ENCODE measurements at places on chromosomes 11 and 22.

DNA sequence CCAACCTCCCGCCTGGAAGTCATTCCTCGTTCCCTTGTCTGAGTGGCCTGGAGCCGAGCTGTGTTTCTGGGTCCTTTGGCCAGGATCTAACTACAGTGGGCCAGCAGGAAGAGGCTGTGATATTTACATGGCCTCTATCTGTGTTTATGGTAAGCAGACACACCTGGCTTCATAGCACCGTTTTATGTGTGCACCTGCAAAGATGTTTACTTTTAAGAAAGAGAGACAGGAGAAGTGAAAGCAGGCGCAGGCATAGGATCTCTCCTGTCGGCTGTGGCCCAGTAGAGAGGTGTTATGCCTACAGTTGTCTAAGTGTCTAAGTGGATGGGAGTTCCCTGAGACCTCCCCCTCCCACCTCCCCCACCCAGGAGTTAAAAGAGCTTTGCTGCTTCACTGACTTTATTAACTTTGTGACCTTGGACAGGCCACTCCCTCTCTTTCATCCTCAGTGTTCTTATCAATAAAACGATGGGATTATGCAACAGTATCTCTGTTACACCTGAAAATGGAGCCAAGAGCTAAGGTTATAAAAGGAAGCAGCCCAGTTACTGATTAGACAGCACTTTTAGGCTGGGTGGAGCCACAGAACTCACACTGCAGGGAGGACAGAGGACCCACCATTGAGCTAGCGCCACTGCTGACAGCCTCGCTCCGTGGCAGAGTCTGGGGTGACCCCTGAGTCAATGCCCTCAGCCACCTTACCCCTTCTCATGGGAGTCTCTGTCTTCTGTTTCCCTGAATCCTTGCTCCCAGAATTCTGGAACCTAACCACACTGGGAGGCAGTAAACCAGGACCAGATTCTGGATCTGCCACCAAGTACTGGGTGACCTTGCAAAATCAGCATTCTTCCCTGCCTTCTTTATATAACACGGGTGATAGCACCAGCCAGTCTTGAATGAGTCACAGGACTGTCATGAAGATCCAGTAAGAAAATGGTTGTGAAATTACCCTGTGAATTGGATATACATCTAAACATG, 22.0 kb downstream of the ST14 start:
- no peak for DNase-seq

- no peak for DNase-seq
Measured at GRCh38 chr22:43969989-43970755, 14.9 kb downstream of the SAMM50 start.

DNA sequence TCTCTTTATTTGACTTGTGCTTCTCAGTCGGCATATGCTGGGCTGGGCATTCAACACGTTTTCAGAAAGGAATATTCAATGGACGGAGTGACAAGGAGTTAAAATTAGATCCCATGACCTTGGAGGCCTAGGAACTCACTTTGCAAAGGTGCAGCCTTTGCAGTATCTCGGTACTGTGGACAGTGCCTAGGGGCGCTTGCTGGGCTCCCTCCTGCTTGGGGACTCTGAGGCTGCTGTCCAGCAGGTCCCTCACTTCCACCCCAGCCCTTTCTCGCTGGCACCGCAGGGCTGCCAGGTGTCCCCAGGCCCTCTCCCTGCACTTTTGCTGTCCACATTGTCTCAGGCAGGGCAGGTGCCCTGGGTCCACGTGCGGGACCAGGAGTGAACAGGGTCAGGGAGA, 255.5 kb upstream of the B3GAT1 start:
- no peak for DNase-seq

DNA sequence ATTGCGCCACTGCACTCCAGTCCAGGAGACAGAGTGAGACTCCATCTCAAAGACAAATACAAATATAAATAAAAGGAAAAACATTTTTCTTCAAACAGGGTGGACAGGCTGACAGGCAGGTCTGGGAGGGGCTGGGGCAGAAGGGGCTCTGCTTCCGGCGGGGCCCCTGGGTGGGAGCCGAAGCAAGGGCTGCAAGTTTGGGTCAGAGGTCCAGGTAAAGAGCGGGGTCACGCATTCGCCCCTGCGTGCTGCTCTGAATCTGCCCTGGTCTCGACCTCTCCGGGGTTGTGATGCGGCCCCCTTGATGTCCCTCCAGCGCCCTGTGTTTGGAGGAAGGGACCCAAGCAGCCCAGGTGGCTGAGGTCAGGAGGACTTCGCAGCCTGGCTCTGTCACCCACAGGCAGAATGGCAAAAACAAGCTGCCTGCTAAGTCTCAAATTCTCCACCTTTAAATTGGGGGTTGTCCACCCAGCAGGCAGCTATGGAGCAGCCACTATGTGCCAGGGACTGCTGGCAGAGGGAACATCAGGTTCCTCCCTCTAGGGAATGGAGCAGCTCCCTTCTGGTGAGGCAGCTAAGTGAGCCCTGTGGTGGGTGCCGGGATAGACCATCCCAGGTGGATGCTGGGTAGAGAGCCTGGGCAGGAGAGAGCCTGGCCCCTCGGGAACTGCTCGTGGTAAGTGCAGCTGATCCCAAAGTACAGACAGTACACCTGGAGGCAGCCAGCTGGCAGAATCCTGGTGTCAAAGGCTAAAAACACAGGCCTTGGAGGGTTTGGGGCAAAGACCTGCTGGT, 10.3 kb upstream of the PHF21B start:
- no peak for DNase-seq

DNA sequence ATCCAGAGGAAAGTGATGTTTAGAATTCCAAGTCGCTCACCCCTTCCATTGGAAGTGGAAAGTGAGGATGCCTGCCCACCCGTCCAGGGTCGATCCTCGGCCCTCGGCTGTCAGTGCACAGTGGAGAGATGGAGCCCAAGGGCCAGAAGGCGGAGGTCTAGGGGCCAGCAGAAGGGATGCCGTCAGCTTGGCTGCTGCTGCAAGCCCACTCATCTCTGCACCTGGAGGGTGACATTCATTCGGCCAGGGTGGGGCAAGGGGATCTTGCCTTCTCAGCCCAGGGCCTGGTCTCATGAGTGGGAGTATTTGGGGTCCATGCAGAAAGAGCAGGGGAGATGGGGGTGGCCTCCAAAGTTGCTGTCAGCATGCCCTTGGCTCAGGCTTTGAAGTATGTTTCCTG, 30.7 kb downstream of the LINC01488 start:
- no peak for DNase-seq

DNA sequence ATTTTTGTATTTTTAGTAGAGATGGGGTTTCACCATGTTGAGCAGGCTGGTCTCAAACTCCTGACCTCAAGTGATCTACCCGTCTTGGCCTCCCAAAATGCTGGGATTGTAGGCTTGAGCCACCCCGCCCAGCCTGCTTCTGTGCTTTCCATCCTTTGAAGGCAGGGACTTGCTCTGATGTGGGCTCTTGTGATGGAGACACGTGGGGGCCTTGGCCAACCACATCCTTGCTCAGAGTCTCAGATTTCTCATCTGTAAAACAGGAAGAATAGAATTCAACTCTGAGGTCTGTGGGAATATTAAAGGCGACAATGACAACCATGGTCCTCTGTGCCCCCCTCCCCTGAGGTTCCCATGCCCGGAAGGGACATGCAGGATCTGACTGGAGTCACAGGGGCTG, 3.8 kb upstream of the GGA1 start:
- no peak for DNase-seq

- no peak for DNase-seq
Measured at GRCh38 chr11:20310596-20311394, 52.7 kb upstream of the HTATIP2 start.

- no peak for DNase-seq
Measured at GRCh38 chr22:32364210-32364609, 6.5 kb downstream of the RFPL3 start.

DNA sequence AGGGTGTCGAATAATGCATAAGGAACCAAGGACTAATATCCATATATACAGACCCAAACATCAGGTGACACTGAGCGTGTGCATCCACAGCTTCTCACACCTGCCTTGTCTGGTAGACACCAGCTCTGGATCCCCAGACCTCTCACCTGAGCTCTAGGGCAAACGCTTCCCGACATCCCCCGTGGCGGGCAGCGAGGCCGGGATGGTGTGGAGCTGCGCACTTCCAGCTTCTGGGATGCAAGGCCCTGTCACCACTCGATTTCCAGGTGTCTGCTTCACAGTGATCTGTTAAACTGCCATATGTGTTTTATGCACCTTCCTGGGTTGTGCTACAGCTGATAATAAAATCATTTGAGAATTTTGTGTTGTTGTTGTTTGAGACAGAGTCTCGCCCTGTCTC, 15.3 kb upstream of the TREH start:
- DNase-seq = no peak

Measured in common myeloid progenitor, CD34-positive (primary cell).